ENCODE measurements at places on chromosomes 1 and 21.

DNA sequence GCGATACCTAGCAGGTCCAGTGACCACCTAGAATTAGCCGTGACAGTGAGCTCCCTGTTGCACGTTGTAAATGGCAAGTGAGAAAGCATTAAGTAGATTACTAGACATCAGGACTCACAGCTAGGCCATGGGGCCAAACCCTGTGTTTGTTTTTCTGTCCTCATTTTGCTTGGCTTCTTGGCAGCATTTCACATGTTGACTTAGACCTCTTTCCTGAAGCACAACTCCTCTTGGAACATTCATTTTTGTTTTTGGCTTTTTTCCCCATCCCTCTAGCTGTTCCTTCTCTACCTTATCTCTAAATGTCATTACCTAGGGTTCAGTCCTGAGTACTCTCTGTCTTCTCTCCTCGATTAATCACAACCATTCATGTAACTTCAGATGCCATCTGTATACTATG lies 16.9 kb upstream of the PTPN14 start:
- no peak for DNase-seq

GRCh38 chr1:79133774-79134364 lies 127.3 kb upstream of the ADGRL4 start:
- DNase-seq = no peak

GRCh38 chr1:68188060-68188538 lies 44.2 kb downstream of the WLS start:
- no peak for DNase-seq

DNA sequence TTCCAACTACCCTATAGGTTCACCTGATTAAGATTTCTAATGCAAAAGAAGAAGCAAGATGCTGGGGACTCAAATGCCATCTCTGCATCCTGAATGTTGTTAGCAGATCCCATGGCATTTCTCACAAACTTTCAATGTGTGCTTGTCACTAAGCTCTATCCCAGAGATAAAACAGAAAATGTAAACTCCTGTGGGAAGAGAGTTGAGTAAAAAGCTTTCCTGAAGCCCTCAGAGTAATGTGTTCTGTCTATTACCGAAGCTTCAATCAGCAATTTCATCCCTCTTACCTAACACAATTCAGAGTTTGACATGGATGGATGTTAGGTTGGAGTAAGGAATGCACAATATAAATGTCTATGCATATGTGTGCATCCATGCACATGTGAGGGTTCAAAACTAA lies 829.9 kb upstream of the PRMT6 start:
- no peak for DNase-seq

DNA sequence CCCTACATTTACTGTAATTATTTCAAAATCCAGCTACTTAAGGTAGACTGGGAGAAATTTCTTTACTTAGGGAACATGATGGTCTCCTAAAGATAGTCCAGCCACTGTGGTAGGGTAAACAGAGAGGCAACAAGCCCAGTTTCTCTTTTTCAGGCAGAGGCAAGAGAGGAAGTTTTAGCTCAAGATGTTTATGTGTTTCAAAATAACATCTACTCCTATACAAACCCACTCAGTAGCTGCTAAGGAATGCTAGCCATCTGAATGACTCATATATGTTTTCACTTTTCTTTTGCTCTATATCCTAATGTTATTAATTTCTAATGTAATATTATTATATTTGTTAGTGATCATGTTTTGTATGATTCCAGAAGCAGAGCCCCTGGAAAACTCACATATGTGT lies 856.6 kb downstream of the PLA2G4A start:
- no peak for DNase-seq

GRCh38 chr1:31127266-31127665 lies 61.7 kb upstream of the PUM1 start:
- DNase-seq = no peak
